ENCODE measurements at places on chromosomes 3 and 15. TPM values are rescaled to one million over a fixed set of nuclear protein-coding genes. Genes with fewer than 3 reads are reported as not detected.
A peak's percentile ranks its signal among the peaks of the same experiment; 100 is the strongest.

DNA sequence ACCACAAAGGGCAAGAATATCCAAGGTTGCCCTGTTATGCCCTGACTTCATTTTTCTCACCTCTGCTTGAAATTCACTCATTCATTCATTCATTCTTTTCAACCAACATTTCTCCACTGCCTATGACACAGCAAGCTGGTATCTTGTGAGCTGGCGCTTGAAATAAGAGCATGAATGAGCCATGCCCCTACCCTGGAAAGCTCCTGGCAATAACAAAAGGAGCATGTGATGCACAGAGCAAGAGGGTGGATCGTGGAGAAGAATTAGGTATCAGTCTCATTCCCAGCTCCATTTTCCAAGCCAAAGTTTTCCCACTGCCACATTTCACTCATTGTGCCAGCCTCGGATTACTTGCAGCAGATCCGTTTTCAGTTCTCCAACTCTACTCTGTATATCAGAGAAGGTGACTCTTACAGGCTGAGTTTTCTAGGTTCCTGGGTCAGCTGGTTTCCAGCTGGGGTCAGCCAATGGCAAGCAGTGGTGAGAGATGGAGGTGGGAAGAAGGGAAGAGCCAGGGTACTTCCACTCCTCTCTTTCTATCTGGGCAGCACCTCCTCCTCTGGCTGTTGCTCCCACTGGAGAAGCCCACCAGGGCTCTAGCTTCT, 144.8 kb downstream of the SUCLG2 start:
- DNase-seq, result no peak

DNA sequence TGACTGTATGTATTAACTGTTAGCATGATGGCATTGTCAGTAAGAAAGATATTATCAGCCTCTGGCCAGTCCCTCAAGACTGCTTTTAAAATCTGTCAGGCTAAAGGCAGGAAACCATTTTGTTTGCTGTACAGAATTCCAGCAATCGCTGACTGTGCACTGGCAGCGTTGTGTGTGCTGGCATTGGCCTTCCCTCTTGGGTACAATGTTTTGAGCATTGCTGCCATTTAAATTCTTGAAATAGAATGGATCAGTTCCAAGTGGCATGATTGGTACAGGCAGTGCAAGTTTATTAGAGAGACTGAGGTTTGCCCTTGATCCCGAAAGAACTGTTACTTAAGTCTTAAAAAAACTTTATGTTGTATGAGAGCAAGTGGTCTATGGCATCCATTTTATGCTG, 788.7 kb downstream of the OTOL1 start:
- no peak for DNase-seq

GRCh38 chr15:85625856-85626255, 168.9 kb downstream of the KLHL25 start:
- DNase-seq, result no peak

DNA sequence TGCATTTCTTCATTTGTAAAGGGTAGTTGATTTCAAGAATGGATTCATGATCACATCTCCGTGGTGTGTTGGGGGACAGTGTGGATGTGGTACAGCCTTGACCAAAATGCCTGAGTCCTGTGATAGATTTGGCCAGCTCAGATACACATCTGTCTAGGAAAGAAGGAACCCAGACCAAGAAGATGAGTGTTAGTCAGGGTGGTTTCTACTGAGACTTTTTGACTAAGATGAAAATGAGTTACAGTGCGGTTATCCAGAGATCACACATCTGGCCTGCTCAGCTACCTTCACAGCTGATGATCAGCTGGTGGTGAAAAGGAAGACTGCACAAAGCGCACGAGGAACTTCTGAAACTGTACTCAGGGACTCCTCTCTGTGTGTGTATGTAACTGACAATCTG, 68.0 kb downstream of the FNDC3B start:
- DNase-seq, result no peak

- no peak for DNase-seq
Measured at GRCh38 chr3:99708207-99708745, 69.9 kb downstream of the COL8A1 start.

DNA sequence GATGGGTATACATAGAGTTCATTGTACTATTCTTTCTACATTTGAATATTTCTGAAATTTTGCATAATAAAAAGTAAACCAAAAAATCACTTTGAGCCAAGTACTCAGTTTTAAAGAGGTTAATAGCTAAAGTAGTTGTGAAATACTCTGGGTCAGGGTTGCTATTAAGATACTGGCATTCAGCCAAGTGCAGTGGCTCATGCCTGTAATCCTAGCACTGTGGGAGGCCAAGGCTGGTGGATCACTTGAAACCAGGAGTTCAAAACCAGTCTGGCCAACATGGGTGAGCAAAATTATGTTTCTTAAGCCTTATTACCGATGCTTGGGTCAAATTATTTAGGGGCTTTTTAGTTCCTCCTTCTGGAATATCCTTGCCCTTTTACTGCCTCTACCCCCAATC, 122.0 kb upstream of the MELTF start:
- peak; percentile 49 for DNase-seq

DNA sequence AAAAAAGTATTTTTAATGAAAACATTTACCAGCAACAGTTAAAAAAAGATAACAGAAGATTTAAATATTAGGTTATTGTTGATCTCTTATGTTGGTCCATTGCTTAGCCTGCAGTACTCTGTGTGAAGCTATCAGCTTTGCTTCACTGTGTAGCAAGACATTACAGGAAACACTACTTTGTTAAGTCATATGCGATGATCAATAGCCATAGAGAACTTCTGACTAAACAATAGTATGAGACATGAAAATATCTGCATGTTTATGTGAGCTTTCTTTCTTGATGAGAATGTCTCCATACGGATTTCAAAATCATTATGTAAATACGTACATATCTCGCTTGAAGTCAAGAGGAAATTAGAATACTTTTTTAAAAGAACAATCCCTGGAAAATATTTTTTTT, 27.0 kb upstream of the CAPN3 start:
- no peak for DNase-seq

DNA sequence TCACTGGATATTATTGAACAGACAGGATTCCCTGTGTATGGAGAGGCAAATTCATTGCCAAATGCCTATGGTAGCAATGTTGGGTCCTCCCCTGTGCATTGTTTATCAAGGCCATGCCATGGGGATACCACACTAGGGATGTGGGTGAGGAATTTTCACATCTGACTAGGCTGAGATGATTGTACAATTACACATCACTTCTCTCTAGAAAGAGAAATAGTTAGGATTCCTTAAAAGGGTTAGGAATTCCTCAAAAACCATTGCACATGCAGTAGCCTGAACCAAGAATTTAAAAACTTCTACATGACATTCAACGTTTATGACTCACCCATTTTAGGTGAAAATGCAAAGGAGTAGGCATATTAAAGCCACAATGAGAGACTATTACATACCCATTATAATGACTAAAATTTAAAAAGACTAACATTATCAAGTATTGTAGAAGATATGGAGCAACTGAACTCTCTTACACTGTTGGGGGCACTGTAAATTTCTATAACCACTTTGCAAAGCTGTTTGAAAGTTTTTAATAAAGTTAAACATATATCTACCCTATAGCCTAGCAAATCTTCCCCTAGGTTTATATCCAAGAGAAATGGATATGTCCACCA, 175.9 kb downstream of the THRB start:
- DNase-seq, result no peak

- DNase-seq, result no peak
Measured at GRCh38 chr15:47177177-47177576, 540.1 kb upstream of the SEMA6D start.

- DNase-seq, result no peak
Measured at GRCh38 chr3:22947851-22948250, 255.3 kb upstream of the UBE2E2 start.

DNA sequence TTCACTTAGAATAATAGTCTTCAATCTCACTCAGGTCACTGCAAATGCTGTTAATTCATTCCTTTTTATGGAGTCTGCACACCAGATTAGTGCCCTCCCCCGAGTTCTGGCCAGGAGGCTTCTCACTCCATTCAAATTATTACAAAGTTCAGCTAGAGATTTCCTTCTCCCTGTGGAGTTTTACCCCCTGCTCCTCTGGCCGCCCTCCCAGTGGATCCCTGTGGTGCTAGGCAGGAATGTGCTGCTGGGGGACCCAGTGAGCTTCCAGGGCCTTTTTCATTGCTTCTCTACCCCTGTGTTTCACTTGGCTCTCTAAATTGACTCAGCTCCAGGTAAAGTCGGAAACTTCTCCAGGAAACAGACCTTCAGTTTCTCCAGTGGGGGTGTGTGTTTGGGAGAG, 42.7 kb upstream of the CD200R1L start:
- no peak for DNase-seq

DNA sequence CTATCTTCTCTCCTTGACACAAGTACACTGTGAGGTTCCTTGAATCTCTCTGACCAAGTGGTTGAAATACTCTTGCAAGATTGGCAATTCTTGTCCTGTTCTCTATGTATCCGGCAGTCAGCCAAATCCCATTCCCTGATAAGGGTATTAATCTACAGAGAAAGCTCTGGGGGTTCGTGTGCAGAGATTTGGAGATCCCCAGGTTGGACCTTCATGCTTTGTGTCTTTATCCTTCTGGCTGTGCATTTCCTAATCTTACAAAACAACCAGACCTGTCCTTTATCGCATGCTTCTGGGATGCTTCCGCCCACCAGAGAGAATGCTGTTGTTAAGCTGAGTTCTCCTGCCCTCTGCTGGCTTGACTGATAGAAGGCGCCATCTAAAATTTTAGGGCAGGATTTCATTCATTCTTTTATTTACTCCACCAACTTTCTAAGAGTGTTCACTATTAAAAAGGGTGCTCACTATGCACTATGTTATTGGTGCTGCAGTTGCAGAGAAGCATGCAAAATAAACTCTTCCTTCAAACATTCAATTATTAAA, 8.6 kb upstream of the SST start:
- DNase-seq, result peak; percentile 36

- DNase-seq, result no peak
Measured at GRCh38 chr3:38984731-38985130, 67.0 kb downstream of the SCN11A start.

DNA sequence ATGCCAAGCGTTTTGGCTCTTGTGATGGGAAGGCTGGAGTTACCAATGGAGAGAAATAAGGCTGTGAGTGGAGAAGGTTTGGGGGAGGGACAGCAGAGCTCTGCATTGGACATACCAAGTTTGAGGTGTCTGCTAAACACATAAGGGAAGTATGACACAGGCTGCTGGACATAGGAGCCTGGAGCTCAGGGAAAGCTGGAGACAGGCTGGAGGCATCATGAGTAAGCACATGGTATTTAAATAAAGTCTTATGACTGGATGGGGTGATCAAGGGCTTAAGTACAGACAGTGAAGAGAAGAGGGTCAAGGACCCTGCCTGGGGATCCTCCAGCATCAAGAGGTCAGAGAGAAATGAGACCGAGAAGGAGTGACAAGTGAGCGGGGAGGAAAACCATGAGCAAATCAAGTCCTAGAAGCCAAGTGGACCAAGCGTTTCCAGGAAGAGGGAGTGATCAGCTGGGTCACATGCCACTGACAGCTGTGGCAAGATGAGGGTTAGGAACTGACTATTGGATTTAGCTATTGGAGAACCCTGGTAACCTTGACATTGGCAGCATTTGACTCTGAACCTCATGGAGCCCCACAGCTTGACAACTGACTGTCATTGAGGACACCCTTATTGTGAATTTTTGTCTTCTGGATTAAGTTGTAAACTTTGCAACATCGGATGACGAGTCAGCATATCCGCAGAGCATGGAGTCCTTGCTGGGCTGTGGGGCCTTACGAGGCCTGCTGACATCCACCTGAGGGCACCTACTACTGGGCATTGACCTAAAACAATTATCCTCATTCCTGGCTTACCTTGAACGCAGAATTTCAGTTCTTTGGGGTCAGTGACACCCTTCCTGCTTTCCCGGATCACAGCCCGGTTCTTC, 78.7 kb upstream of the ETV5 start:
- no peak for DNase-seq

GRCh38 chr3:69871868-69872267, 127.7 kb upstream of the SAMMSON start:
- DNase-seq, result no peak

DNA sequence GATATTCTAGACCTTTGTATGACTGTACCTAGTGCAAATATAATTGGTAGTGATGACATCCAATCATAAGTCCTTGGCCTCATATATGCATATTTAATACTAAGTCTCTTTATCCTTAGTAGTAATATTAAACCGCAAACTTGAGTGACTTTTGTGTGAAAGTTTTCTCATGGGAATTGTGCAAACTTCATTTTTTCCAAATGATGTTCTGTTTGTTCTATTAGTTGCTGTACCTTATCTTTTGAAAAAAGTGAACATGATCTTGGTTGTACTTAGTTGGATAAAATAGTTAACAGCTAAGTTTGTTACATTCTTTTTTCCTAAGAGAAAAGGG, 43.2 kb downstream of the TMEM45A start:
- no peak for DNase-seq

DNA sequence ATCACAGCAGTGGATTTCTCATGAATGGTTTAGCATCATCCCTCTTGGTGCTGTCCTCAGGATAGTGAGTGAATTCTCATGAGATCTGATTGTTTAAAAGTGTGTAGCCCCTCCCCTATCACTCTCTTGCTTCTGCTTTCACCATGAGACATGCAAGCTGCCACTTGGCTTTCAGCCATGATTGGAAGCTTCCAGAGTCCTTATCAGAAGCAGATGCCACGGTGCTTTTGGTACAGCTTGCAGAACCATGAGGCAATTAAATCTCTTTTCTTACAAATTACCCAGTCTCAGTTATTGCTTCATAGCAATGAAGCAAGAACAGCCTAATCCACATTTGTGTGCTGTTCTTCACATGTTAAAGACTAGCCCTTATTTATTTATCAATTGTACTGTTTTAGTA, 495.2 kb upstream of the EPHA6 start:
- DNase-seq, result no peak

DNA sequence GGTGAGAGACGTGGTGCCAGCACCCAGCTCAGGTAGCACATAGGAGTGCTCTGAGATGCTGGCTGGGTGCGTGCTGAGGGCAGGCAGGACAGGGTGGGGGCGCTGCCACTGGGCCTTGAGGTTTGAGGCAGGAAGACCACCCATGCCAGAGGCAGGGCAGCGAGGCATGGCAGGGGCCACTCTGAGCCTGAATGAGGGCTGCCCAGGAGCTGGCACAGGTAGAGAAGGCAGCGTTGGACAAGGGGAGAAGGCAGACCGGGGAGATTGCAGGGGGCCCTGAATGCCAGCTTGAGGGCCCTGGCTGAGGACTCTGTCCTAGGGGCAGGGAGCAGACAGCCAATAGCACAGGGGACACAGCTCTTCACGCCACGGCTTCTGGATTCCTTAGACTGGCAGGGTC, 50.2 kb downstream of the ADAMTS7 start:
- DNase-seq, result peak; percentile 58

- no peak for DNase-seq
Measured at GRCh38 chr3:195263193-195263924, 7.6 kb downstream of the XXYLT1 start.

DZIP1L gene
- 4.6 TPM for total RNA-seq

C3orf62 gene
- total RNA-seq, result 3.8 TPM

CHL1 gene
- total RNA-seq, result 77.2 TPM

GPR176 gene
- 1.9 TPM for total RNA-seq

ONECUT1 gene
- 0.29 TPM for total RNA-seq

ARGFX gene
- not detected for total RNA-seq

RETNLB gene
- total RNA-seq, result not detected

ADAMTS17 gene
- total RNA-seq, result 2.6 TPM

All from right cardiac atrium (tissue), 5 donors.